GM12878 (cell line): ENCODE measurements at places on chromosomes 2 and 18.
A peak's percentile ranks its signal among the peaks of the same experiment; 100 is the strongest.

DNA sequence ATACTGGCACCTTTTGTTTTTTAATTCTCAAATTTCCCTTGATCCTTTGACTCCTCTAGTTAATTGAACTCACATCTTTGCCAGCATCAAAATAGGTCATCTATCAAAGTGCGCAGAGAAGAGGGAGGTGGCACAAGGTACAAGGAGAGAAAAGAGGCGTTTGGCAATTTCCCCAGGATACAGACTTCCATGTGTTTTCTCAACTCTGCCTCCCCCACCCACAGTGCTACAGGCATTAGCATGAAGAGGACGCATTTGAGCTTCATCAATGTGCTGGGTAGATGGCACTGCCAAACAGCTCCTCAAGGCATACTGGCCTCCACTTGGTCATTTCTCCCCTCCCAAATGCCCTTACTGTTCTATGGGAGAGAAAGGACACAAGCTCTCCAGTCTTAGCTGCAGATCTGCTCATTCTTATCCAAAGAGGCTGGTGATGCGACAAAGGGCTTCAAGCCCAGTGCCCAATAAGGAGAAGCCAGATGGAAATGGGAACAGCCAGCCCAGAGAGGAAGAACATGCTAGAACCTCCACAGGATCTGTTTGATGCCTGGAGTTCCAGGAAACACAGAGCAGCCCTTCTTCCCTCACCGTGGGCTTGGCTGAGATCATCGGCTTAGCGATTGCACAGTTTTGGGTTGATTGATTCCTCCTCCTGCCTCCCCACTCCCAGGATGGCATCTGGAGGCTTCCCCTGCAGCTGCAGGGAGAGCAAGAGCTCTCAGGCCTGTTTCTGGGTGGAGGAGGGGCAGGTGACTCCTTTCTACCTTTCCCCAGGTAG is 144.7 kb upstream of the SMAD2 start:
- no peak for DNase-seq
- H3K4me1 ChIP-seq = no peaks in the 10 kb centered on the region
- H3K27me3 ChIP-seq = peaks cover 8% of the 10 kb centered on the region
- H3K36me3 ChIP-seq = no peaks in the 10 kb centered on the region
- H3K4me3 ChIP-seq = no peak overlapping the region

GRCh38 chr2:118103951-118104940 is 16.0 kb downstream of the INSIG2 start:
- peaks cover 20% of the 10 kb centered on the region for H3K4me1 ChIP-seq
- H3K27me3 ChIP-seq = no peaks in the 10 kb centered on the region
- H3K4me3 ChIP-seq = peak overlapping the region; percentile 45; the same call in 1 of the 2 replicates
- peak; percentile 53 for DNase-seq

DNA sequence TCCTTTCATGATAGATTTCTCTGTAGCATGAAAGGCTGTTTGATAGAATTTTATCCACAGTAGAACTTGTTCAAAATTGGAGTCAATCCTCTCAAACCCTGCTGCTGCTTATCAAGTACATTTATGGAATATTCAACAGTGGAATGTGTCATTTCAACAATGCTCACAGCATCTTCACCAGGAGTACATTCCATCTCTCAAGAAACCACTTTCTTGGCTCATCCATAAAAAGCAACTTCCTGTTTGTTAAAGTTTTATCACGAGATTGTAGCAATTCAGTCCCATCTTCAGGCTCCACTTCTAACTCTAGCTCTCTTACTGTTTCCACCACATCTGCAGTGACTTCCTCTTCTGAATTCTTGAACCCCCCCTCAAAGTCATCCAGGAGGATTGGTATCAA is 29.4 kb downstream of the PDCL3 start:
- no peak overlapping the region for H3K27ac ChIP-seq
- peaks cover 5% of the 10 kb centered on the region; the same call in 1 of the 2 replicates for H3K4me1 ChIP-seq
- DNase-seq = no peak
- H3K36me3 ChIP-seq = no peaks in the 10 kb centered on the region
- no peak overlapping the region for H3K4me3 ChIP-seq
- no peaks in the 10 kb centered on the region for H3K27me3 ChIP-seq

DNA sequence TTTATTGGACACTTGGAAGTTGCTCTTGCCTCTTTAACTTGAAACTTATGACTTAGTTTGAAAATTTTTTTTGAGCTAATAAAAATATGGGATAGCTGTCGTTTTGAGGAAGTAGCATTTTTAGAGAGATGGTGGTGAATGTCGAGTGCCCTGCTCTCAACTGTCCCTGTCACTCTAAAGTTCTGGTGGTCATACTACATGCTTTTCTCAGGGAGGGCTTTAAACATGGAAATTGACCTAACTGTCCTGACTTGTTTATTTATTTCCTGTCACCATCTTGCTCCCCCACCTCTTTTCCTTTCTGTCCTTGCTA is 16.0 kb downstream of the CEP192 start:
- peaks cover 6% of the 10 kb centered on the region for H3K4me1 ChIP-seq
- peaks cover 10% of the 10 kb centered on the region for H3K36me3 ChIP-seq
- no peak overlapping the region for H3K4me3 ChIP-seq
- no peaks in the 10 kb centered on the region for H3K27me3 ChIP-seq
- no peak for DNase-seq
- H3K27ac ChIP-seq = no peak overlapping the region

GRCh38 chr2:206585335-206585734 is 57.0 kb upstream of the FAM237A start:
- H3K36me3 ChIP-seq = no peaks in the 10 kb centered on the region
- DNase-seq = no peak
- no peak overlapping the region for H3K27ac ChIP-seq
- no peak overlapping the region for H3K4me3 ChIP-seq

GRCh38 chr18:12479536-12479935 is 71.8 kb downstream of the PRELID3A start:
- no peaks in the 10 kb centered on the region for H3K4me1 ChIP-seq
- no peak overlapping the region for H3K27ac ChIP-seq
- H3K4me3 ChIP-seq = no peak overlapping the region
- no peaks in the 10 kb centered on the region for H3K36me3 ChIP-seq
- no peak for DNase-seq

- no peak overlapping the region for H3K27ac ChIP-seq
- no peak for DNase-seq
- H3K4me3 ChIP-seq = no peak overlapping the region
- no peaks in the 10 kb centered on the region; the same call in 1 of the 2 replicates for H3K4me1 ChIP-seq
- peaks cover 3% of the 10 kb centered on the region for H3K36me3 ChIP-seq
These were observed 58.7 kb downstream of the CD226 start for GRCh38 chr18:69889009-69889408.

DNA sequence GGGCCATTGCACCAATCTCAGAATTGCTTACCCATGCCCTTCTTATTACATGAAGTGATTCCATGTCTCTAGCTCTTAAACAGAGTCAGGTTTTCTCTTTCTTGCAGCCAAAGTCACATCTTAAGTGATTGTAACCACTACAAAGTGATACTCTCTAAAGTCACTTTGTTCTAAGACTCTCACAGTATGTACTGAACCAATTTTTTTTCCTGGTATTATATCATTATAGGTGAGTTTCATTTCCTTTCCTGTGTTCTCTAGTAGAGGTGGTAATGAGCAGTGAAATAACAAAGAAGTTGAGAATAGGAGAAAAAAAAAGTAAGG is 66.3 kb upstream of the DARS1 start:
- H3K4me3 ChIP-seq = no peak overlapping the region
- H3K27me3 ChIP-seq = no peaks in the 10 kb centered on the region
- no peaks in the 10 kb centered on the region for H3K36me3 ChIP-seq
- peaks cover 27% of the 10 kb centered on the region for H3K4me1 ChIP-seq

DNA sequence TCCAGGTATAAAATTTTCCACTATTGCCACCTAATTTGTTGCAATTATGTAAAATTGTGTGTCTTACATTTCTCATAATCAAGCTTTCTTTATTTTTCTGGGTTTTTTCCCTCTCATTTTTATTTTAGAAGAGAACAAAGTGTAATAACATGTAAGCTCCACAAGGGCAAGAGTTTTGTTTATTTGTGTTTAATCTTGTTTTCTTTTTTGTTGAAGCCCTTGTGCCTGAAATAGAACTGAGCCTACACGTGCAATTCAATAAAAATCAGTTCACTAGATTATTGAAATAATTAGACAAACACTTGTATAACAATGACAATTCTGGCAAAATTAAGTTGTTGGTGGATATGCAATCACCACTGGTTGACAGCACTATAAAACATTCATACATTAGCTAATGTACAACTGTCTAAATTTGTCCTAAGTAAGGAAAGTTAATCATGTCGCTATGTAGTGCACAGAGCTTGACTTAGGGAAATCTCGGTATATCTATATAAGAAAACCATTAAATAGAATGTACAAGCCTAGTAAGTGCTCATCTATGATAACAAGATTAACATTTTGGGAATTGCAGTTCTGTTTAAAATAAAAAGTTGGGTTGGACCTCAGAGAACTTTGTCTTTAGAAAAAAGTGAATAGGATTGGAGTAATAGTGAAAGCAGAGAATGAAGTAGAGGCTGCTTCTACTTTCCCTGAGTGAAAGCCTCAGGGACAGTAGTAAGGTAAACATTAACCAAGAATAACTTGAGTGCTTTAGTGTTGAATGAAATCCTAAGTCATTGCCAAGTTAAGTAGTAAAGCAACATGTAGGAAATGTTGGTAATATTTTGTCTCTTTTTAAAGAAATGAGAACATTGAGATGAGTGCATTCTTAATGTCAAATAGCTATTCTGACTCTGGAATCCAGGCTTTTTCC is 37.4 kb upstream of the NOL4 start:
- H3K27ac ChIP-seq = no peak overlapping the region
- no peaks in the 10 kb centered on the region for H3K36me3 ChIP-seq
- H3K4me3 ChIP-seq = no peak overlapping the region
- no peaks in the 10 kb centered on the region for H3K27me3 ChIP-seq
- DNase-seq = no peak

DNA sequence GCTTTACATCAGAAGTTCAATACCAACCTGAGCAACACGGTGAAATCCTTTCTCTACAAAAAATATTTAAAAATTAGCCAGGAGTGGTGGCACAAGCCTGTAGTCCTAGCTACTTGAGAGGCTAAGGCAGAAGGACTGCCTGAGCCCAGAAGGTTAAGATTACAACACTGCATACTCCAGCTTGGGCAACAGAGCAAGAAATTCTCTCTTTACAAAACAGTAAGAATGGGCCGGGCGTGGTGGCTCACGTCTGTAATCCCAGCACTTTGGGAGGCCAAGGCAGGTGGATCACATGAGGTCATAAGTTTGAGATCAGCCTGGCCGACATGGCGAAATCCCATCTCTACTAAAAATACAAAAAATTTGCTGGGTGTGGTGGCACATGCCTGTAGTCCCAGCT is 113.2 kb downstream of the USP34 start:
- H3K27ac ChIP-seq = no peak overlapping the region
- no peaks in the 10 kb centered on the region; the same call in 1 of the 2 replicates for H3K36me3 ChIP-seq
- DNase-seq = no peak
- H3K4me3 ChIP-seq = no peak overlapping the region
- H3K4me1 ChIP-seq = peaks cover 3% of the 10 kb centered on the region; the same call in 1 of the 2 replicates
- no peaks in the 10 kb centered on the region for H3K27me3 ChIP-seq

GRCh38 chr2:196924051-196924450 is 2.5 kb downstream of the PGAP1 start:
- no peak overlapping the region for H3K27ac ChIP-seq
- no peak for DNase-seq
- no peaks in the 10 kb centered on the region for H3K27me3 ChIP-seq
- H3K36me3 ChIP-seq = no peaks in the 10 kb centered on the region; the same call in 1 of the 2 replicates

DNA sequence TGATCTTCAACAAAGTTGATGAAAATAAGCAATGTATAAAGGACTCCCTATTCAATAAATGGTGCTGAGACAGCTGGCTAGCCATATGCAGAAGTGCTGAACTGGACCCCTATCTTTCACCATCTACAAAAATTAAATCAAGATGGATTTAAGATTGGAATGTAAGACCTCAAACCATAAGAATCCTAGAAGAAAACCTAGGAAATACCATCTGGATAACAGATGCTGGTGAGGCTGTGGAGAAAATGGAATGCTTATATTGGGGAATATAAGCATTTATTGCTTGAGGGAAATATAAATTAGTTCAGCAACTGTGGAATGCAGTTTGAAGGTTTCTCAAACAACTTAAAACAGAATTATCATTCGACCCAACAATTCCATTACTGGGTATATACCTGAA is 89.6 kb downstream of the GCA start:
- DNase-seq = no peak
- no peaks in the 10 kb centered on the region for H3K36me3 ChIP-seq
- no peak overlapping the region for H3K4me3 ChIP-seq

GRCh38 chr2:183803596-183803995 is 679.4 kb downstream of the NUP35 start:
- H3K27me3 ChIP-seq = no peaks in the 10 kb centered on the region
- no peak overlapping the region for H3K4me3 ChIP-seq
- DNase-seq = no peak
- no peak overlapping the region for H3K27ac ChIP-seq
- H3K36me3 ChIP-seq = no peaks in the 10 kb centered on the region

DNA sequence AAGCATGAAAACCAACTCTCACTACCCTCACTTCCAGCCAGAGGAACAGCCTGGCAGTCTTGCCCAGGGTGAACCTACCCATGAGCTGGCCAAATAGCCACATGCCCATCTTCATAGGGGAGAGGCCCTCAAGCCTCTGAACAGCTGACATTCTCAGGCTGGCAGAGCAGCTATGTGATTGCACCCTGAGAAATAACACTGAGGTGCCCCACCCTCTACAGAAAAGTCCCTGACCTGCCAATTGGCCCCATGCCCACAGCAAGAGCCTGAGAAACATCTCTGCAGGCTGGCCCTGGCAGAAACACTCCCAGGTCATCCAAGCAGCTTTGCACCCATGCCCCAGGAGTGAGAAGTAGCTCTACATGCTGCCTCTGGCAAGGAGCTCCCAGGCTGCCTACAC is 127.4 kb upstream of the OTX1 start:
- H3K4me3 ChIP-seq = no peak overlapping the region
- H3K27me3 ChIP-seq = no peaks in the 10 kb centered on the region
- no peaks in the 10 kb centered on the region; the same call in 1 of the 2 replicates for H3K36me3 ChIP-seq
- DNase-seq = no peak

DNA sequence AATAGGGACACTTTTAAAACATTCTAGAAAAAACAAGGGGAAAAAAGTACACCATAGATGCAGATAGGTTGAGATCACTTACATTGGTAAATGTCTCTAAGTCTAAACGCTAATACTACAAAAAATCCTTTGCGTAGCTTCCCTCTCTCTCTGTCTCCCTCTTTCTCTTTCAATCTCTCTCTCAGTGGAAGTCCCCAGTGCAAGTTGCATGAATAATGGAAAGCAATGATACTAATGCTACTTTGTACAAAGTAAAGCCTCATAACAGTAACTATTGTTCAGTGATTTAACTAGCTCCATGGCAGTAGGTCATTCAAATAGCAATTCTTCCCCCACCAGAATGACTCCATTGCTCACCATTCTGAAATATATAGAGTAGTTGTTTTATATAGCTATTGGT is 12.8 kb downstream of the MEIS1 start:
- no peak for DNase-seq
- no peaks in the 10 kb centered on the region for H3K36me3 ChIP-seq
- no peaks in the 10 kb centered on the region for H3K4me1 ChIP-seq
- no peak overlapping the region for H3K4me3 ChIP-seq
- peaks cover 5% of the 10 kb centered on the region; the same call in 1 of the 2 replicates for H3K27me3 ChIP-seq
- no peak overlapping the region for H3K27ac ChIP-seq

DNA sequence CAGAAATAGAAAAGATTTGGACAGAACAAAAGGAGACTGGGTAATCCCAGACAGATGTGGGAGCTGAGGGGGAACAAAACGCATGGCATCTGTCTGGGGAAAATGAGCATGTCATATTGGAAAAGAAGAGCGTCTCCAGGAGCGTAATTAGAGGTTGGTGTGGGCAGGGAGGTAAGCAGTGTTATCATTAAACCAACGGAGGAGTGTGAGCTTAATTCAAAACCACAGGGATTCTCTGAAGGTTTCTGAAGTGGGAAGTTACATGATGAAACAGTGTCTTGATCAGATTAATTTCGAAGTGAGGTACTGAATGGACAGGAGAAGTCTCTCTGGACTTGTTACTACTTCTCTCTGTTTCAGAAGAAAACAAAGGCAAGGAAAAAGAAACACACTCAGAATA is 53.3 kb downstream of the DTNB start:
- H3K27me3 ChIP-seq = no peaks in the 10 kb centered on the region
- no peaks in the 10 kb centered on the region for H3K4me1 ChIP-seq
- no peaks in the 10 kb centered on the region for H3K36me3 ChIP-seq
- no peak overlapping the region for H3K4me3 ChIP-seq
